Activated CD8-positive, alpha-beta memory T cell treated with anti-CD3 and anti-CD28 coated beads for 48 hours (primary cell): ENCODE measurements at places on chromosomes 11 and 22.

- no peak for DNase-seq
Observed at GRCh38 chr22:36463783-36464184, 17.7 kb downstream of the TXN2 start.

GRCh38 chr11:128916681-128917080, 25.5 kb downstream of the KCNJ5 start:
- DNase-seq, result no peak

DNA sequence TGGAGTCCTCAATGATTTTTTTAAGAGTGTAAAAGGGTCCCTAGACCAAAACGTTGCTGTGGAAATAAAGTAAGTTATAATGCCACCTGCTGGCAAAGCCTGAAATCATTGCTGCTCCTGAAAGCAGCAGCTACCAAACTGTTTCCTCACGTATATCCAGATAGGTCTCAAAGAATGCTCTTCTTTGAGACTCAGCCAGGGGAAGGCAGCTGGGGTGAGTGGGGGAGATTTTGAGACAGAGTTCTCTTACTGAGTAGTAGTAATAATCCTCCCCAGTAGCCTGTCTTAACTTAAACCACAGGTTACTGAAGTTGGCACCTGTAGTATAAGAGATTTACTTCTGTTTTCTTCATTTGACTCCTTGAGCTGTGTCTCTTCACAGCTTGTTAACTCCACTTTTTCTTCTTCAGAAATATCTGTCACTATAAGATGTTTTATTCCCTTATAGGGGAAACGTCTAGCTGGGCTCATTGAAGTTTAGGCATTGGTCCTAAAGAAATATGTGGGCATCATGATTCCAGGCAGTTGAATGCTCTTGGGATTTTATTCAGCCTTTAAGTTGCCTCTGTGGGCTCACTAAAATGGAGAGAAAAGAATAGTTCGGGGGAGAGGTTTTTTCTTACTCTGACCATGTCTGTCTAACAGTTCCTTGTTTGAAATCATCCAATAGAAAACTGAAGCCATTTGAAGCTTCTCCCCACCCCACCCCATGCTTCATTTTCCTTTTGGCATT, 77.9 kb downstream of the BTBD10 start:
- no peak for DNase-seq

DNA sequence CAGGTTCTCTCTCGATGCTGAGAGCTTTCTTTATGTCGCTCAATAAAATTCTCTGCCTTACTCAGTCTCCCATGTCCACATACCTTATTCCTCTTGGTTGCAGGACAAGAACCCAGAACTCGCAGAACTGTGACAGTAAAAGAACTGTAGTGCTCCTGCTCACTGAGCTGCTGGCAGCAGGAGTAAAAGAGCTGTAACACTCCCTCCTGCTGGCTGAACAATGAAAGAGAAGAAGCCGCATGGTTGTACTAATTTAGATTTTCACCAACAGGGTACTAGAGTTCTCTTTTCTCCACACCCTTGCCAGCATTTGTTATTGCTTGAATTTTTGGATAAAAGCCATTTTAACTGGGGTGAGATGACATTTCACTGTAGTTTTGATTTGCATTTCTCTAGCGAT, 433.2 kb downstream of the GUCY1A2 start:
- no peak for DNase-seq

DNA sequence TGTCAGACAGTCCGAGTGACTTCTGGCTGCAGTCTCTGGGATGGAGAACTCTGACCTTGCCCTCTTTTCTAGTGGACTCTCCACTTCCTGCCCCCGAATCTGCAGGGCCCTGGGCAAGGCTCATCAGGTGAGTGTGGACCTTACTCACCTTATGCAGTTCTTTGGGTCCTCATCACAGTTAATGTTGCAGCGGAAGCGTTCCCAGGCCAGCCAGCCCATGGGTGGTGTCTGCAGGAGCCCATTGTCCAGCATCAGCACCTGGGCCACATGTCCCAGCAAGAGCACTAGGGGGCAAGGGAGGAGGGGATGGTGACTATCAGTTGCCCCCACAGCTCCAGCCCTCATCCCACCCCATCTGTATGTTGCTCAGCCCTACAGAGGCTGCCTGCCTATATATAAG, 2.3 kb downstream of the NAGA start:
- DNase-seq, result no peak

- DNase-seq, result no peak
Observed at GRCh38 chr22:42511401-42511891, 8.2 kb downstream of the RRP7A start.
